ENCODE measurements at places on chromosomes 6 and 20.

- DNase-seq, result no peak
Observed at GRCh38 chr20:46797206-46797605, 87.8 kb downstream of the SLC2A10 start.

GRCh38 chr20:34642009-34642408, 34.9 kb downstream of the PIGU start:
- no peak for DNase-seq

- DNase-seq, result no peak
Observed at GRCh38 chr6:109768485-109768884, 77.4 kb downstream of the FIG4 start.

DNA sequence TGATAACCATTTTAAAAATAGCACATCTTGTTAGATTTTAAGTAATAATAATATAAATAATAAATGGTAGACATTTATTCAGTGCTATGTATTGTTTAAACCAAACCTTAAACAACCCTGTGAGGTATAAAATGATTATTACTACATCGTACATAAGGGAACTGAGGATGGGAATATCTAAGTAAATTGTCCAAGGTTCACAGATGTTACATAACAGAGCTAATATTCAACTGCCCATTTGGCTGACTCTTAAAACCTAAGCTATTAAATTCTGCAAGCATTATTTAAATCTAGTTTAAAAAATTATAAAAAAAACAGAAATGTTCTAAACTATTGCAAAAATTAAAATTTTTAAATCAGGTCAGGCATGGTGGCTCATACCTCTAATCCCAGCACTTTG, 175.1 kb downstream of the COL19A1 start:
- no peak for DNase-seq

- no peak for DNase-seq
Observed at GRCh38 chr20:42576167-42576566, 613.5 kb downstream of the PTPRT start.

DNA sequence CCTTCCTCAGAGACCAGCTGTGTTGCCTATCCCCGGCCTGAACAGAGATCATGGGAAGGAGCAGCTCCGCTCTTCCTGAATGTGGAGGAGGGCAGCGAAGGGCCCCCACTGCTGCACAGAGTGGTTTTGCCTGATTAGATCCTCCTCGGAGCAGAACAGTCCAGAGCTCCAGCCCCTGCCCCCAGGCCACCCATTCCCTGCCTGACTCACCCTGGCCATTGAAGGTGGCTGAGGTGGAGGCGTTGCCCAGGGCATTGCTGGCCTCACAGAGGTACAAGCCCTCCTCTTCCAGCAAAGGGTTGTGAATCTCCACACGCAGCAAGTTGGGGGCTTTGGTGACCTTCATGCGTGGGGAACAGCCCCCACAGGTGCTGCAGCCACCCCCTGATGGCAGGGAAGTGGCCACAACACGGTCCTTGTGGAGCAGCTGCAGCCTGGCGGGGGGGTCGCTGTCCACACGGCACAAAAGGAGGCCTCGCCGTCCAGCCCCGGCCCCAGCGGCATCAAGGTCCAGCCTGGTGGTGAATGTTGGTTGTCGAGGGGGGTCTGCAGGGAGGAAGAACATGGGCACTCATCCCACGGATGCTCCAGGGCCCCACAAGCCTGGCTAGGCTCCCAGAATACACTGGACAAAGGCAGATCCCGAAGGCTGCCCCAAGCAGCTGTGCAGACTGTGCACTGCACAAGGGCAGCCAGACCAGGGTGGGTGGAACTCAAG, 14.7 kb downstream of the SIGLEC1 start:
- no peak for DNase-seq
